ENCODE measurements at places on chromosomes 3 and 15.

DNA sequence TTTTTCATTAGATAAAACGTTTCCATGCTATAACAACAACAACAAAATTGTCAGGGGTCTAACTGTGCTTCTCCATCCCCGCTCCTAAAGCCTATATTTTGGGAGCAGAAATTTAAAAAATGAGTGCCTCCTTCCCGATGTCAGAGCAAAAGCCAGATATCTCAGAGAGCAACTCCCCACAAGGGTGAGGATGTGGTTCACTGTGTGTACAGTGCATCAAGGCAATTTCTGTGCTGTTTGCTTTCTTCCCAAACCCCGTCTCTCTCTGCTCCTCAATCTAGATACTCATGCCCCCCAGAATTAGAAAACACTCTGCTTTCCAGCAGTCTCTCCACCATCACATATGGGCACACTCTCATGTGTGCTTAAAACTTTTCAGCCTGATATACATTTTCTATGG, 76.7 kb upstream of the MBNL1 start:
- DNase-seq: no peak

DNA sequence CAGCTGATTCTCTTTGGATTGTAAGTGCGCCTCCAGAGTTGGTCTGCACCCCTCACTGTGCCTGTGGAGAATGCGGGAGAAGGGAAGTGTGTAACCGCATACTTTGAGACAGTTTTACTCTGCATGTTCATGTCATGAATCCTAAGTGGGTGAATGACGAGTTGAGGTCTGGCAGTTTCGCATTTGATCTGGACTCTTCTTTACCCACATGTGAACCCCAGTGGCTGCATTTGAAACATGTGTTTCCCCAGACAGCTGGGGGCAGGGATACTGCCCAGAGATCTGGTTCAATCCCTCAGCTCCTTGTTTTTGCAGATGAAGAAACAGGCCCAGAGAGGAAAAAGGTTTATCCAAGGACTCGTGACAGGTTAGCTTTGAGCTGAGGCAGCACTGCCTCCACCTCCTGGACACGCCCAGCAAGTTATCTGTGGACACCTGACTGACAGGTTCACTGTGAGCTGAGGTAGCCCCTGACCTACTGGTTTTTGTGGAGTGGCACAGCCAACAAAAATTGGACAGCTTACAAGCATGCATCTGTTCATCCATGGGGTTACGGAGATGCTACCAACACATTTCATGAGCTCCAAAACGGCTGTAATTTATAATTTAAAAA, 207.3 kb downstream of the XXYLT1 start:
- no peak for DNase-seq

GRCh38 chr3:30302027-30302426, 304.4 kb upstream of the TGFBR2 start:
- no peak for DNase-seq

DNA sequence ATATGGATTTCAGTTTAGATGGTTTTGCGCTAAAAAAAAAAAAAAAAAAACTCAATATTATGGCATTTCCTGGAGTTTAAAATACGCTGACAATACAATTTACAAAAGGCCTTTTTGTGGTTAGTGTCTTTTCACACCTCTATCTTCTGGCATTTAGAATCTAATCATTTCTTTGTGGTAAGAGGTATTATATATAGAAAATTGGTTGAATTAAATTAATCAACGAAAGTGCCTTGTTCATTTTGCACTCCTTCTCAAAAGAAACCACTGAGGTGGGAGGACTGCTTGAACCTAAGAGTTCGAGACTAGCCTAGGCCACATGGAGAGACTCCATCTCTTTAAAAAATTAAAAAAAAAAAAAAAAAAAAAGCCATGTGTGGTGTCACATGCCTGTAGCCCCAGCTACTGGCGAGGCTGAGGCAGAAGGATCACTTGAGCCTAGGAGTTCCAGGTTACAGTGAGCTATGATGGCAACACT, 90.0 kb upstream of the ICE2 start:
- DNase-seq: no peak

GRCh38 chr3:187719628-187720336, 17.4 kb upstream of the RTP2 start:
- no peak for DNase-seq

DNA sequence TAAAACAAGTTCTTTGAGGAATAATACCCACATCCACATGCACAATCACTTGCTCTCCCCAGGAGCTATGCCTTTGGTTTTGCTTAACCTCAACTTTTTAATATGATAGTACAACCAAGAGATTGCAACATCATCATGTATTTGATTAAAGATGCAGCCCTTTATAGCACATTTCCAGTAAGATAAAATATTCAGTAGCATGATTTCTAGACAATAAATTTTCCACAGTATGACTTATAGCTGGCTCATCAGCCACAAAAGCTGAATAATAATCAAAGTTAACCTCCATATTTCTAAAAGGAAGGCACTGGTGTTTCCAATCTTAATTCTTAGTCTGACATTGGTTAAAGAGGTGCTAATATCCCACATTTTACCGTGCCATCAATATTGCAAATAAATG, 622.5 kb downstream of the TBL1XR1 start:
- DNase-seq: no peak

DNA sequence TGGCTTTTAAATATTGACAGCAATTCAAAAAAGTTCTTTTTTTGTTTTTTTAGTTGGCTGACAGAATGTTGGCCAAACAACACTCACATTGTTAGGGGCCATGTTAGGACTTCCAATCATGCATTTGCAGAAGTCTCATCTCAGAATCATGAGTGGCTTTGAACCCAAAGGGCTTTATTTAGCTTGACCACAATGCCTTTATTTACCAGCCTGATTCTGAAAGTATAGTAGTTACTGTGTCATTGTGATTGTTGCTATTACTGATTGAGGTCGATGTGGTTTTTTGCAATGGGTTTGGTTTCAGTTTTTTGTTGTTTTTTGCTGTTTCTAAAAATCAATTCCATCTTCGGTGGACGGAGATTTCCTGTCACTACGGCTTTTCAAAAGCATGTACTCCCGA, 7.2 kb downstream of the GLDN start:
- DNase-seq: no peak

GRCh38 chr3:106810300-106810875, 566.9 kb upstream of the CCDC54 start:
- DNase-seq: no peak

DNA sequence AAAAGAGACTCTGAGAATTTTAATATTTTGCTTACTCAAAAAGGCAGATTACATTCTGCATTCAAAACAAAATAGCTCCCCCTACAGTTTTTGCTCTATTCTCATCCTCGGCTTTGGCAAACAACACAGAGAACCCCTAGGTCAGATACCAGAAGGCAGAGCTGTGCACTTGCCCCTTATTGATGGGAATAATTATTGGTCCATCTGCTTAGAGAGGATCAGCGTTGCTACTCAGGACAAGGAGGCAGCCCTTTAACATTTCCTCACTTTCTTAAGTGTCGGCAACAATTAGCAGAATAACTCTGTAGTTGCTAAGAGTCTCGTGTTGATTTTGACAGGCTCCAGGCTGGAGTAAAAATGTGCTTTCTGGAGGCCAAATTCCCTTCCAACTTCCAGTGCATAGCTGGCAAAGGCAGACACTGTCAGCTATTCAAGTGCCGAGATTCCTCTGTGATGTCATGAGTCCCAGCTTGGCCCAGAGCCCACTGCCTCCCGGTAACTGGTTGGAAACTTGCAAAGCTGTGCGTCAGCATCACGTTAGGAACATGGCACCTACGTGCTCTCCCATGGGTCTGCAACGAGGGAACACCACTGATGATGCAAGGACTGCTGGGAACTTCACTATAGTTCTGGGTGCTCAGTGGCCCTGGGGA, 482.7 kb upstream of the ADAMTS9 start:
- DNase-seq: no peak

DNA sequence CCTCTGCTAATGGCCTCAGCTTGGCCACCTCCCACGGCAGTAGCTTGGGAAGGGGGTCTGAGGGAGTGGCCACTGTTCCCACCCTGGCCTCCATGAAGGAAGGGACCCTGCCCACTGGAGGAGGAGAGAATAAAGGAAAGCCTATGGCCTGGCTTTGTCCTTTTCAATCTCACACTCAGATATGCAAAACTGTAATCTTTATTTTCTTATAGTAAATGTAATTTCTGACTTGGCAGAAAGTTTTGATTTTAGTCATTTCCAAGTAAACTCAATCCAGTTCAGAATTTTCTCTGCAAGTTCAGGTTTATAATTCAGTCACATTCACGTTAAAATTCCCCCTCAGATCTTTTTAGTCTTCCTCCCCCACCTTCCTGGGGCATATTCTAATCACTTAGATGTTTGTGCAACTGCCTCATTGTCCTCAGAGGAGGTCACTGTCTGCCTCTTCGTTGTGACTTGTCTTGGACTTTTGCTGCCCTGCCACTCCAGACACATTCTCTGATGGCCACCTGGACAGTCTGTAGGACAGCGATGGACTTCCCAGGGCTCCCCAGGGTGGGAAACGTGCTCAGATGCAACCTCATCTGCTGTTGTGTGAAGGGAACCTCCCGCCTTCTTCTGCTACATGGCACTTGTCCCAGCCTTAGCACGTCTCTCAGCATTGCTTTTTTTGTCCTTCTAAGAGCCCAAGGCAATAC, 222.8 kb upstream of the TBL1XR1 start:
- no peak for DNase-seq

- DNase-seq: no peak
Measured at GRCh38 chr15:75663931-75664421, 16.3 kb downstream of the SNX33 start.

DNA sequence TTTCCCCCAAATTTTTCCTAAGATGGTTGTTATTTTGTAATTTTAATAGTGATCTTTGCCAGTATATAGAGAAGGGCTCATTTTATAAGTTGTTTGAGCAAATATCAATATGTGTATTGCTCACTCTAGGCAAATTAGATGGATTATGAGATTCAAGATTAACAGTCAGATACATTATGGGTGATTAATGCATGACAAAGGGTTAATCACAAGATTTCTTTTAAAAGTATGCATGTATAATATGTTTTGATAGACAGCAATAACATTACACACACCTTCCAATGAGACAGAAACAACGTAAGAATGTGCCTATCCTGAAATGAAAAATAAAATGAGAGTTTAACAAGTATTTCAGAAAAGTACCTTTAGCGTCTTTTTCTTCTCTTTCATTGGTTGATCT, 547.6 kb upstream of the AGTR1 start:
- no peak for DNase-seq

DNA sequence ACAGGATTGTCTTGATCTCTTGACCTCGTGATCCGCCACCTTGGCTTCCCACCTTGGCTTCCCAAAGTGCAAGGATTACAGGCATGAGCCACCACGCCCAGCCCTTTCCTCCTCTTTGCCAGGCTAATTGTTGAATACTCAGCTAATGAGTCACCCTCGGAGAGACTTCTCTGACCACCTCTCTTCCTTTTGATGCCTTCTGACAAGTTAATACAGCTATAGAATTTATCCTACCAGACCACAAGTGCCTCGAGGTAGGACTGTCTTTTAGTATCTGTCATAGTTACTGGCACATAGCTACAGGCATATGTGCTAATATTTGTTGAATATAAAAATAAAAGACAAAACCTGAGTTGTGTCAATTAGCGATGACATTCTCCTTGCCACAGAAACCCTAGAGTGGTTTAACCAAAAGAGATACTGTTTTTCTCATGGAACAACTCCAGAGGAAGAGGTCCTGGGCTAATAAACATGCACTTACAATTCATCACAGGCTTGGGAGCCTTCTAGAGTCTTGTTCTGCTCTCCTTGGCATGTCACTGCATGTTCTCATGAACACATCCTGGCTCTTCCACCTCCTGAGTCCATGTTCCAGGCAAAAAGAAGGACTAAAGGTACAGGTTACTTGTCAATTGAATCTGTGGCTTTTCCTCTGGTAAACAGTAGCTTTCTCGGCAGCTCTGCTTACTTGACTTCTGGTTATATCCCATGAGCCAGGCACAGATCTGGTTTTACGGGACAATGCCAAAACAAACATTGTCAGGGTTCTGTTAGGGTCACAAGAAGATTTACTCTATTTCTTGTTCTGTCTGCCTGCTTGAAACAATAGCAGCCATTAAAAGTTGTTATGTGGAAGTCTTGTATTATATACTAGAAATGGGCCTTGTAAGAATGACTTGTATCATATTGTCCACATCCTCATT, 332.3 kb downstream of the THSD4 start:
- DNase-seq: no peak

- DNase-seq: no peak
Measured at GRCh38 chr15:62112616-62113593, 46.1 kb downstream of the C2CD4A start.

GRCh38 chr3:180693656-180694055, 14.4 kb upstream of the CCDC39 start:
- DNase-seq: no peak

- no peak for DNase-seq
Measured at GRCh38 chr3:38490281-38491030, 5.7 kb upstream of the EXOG start.

DNA sequence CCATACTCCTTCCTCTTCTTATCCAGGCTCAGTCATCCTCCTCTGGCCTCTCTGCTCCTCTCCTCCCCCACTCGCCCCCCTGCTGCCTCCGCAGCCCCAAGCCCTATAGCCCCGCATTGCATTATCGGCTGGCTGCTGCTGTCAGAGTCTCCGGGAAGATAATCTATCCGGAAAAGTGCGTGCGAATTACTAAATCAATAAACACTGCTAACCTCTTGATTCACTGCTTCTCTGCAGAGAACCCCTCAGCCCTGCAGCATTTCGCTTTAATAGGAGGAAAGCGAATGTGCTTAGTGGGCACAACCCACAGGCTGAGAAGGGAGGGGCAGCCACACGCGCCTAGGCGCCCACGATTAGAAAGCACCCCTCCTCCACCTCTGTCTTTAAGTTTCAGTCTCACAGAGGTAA, 167.6 kb downstream of the ABHD5 start:
- DNase-seq: no peak

DNA sequence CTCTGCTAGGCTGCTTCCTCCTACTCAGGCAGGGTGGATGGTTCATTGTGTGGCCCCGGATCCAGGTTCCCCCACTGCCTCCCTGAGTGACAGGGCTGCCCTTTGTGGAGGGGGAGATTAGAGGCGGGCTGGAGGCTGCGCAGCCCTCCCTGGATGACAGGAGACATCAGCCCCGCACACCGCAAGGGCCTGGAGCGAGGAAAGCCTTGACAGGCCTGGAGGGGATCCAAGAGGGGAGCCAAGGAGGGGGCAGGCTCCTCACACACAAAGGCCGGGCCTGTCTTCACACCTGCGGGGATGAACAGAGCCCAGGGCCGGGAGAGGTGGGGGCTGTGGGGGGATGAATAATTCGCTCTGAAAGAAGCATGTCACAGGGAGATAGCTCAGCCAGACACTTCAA, 72.9 kb downstream of the RPN1 start:
- no peak for DNase-seq

DNA sequence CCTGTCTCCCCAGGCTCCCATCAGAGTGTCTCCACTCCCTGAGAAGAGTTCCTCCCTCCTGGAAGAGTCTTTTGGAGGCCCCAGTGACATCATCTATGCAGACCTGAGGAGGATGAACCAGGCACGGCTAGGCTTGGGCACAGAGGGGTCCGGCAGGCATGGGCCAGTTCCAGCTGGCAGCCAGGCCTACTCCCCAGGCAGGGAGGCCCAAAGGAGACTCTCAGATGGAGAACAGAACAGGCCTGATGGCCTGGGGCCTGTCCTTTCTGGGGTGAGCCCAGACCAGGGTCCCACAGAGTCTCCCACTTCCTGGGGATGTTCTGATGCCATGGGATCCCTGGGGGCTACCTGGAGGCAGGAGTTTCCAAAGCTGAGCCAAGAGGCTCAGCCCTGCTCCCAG, 8.5 kb downstream of the SH2D7 start:
- DNase-seq: no peak

GRCh38 chr3:164459521-164460151, 618.7 kb downstream of the SI start:
- DNase-seq: no peak

- DNase-seq: no peak
Measured at GRCh38 chr3:171336406-171336805, 123.8 kb downstream of the TNIK start.
